Activated CD8-positive, alpha-beta memory T cell treated with anti-CD3 and anti-CD28 coated beads for 24 hours (primary cell): ENCODE measurements at places on chromosomes 5 and 9.

- no peak for DNase-seq
Measured at GRCh38 chr9:96487029-96487396, 37.0 kb downstream of the HABP4 start.

GRCh38 chr5:163387589-163388343 is 49.6 kb upstream of the CCNG1 start:
- DNase-seq = no peak

DNA sequence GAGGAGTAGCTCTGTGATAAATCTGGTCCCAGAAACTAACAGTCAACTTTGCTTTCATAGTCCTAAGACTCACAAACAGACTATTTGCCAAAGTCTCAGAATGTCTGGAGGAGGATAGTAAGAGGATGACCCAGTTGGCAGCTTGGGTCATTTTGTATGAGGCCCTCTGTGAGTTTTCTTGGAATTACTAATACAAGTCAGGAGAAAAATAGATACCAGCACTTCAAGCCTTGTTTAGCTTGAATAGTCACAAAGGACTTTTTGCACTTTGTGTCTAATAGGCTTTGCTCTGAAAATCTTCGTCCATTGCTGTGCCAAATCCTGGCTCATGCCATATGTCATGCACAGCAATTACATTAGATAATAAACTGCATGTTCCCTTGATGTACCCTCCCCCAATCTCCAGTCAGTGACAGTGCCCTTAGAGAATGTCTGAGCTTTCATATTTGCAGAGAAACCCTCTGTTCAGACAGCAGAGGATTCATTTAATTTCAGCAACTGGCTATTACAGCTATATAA is 612.8 kb downstream of the CSNK1G3 start:
- DNase-seq = no peak

DNA sequence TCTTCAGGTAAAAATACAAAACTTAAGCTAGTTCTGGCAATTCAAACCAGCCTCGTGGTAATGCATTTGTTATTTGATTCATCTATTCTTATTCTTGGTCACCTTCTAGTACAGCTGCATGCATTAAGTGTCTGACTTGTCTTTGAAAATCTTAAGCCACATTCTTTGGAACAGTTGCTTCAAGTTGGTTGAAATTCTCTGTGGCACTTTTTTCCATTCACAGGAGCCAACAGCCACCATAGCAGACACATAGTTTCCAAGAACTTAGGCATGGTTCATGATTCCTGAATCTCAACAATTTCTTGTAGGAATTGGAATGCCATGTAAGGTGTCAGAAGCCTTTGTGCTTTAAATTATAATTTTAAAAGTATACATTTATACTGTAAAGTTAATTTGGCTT is 47.4 kb upstream of the MEF2C start:
- no peak for DNase-seq

DNA sequence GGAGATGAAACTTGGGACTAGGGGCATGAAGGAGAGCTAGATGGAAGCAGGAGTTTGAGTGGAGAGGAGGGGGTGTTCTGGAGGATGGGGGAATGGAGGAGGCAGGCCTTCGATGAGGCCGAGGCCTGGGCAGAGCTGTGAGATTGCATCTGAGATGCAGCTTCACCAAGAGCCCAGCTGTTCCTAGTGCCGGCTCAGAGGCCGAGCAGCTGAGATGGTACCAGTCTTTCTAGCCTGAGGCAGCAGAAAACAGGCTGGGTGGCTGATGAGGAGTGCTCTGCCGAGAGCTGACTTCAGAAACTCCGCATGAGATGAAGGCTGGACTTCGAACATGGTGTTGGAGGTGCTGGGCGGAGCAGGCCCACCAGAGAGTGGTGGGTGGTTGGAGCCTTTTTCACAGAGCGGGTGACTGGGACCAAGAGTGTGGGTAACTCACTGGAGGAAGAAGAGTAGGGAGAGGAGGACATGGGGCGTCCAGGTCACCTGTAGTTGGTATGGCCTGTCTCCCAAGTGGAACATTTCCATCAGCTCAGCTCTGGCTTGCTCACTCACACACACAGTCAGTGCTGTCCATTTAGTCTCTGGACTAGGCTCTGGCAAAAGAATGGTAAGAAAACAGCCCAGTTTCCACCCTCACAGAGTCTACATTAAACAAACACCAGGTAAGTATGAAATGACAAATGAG is 54.7 kb downstream of the TMOD1 start:
- DNase-seq = no peak

GRCh38 chr5:71969460-71969859 is 137.8 kb upstream of the MAP1B start:
- no peak for DNase-seq

DNA sequence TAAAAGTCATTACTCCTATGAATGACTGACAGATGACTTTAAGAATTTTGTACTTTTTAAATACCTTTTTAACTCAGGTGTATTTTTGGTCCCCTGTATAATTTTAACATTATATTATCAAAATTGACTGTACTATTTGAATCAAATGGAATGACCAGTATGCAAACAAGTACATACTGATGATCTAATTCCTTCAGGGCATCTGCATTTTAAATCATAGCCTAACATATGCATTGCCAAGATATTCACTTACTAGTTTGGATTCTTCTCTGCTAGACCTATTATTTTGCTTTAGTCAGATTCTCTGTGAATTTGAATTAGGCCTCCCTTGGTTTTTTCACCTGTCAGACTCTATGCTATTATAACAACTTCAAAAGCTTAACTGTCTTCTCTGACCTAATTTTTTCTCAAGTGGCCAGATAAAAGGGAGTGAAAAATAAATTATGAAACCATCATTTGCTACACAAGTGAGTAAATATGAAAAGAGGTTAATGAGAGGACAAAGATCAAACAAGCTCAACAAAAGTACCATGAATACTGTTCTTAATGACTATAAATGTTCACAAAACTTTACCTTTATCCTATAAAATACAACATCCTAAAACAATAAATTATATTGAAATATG is 1505.2 kb upstream of the CDH9 start:
- DNase-seq = no peak
